ENCODE measurements at places on chromosomes 6 and 20.

- peak; percentile 59 for DNase-seq
Measured at GRCh38 chr6:35727231-35727934, 9.4 kb upstream of the ARMC12 start.

DNA sequence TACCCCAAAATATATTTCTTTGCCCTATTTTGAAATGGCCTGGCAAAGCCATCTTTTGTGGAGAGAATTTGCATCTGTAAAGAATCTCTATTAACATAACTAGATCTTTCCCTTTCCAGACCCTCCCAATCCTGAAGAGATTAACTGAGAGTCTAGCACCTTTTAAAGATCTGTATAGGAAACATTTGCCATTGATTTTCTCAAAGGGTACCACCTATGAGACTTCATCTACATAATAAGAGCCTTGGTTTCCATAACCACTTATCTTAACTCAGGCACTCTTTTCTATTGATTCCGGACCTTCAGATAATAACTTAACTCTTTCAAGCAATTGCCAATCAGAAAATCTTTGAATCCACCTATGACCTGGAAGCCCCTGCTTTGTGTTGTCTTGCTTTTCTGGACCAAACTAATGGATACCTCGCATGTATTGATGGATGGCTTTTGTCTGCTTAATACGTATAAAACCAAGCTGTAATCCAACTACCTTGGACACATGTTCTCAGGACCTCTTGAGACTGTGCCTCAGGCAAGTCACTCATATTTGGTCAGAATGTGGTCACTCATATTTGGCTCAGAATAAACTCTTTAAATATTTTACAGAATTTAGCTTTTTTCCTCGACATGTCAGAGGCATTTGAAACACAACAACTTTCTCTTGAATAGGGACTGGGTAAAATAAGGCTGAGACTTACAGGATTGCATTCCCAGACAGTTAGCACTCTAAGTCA lies 31.4 kb downstream of the SLC22A2 start:
- DNase-seq: no peak

DNA sequence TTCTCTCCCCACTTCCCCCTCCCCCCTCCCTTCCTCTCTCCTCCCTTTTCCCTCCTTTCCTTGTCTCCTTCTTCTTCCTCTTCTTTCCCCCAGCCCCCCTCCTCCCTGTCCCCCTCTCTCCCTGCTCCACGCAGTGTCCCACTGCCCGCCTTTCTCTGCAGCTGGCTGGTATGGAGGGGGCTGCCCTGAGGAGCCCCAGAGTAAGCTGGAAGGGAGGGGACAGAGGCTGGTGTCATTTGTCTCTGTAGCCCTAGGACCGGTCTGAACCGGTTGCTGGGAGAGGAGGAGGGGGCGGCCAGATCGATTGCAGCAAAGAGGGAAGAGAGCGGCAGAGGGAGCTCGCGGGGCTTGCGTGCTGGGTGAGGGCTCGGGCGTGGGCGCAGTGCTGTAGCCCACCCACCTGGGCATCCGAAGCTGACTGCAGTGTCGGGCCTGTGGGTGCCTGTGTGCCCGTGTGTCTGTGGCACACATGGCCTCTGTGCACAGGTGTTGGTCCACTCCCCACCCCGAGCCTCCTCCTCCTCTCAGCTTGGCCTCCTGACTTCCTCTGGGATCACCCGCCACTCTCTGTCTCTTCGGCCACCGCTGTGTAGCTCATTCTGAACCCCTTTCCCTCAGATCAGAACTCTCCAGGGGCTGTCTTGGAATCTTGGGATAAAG lies 50.6 kb downstream of the SRC start:
- no peak for DNase-seq

- DNase-seq: peak; percentile 9
Measured at GRCh38 chr6:159252955-159253508, 83.8 kb downstream of the FNDC1 start.

DNA sequence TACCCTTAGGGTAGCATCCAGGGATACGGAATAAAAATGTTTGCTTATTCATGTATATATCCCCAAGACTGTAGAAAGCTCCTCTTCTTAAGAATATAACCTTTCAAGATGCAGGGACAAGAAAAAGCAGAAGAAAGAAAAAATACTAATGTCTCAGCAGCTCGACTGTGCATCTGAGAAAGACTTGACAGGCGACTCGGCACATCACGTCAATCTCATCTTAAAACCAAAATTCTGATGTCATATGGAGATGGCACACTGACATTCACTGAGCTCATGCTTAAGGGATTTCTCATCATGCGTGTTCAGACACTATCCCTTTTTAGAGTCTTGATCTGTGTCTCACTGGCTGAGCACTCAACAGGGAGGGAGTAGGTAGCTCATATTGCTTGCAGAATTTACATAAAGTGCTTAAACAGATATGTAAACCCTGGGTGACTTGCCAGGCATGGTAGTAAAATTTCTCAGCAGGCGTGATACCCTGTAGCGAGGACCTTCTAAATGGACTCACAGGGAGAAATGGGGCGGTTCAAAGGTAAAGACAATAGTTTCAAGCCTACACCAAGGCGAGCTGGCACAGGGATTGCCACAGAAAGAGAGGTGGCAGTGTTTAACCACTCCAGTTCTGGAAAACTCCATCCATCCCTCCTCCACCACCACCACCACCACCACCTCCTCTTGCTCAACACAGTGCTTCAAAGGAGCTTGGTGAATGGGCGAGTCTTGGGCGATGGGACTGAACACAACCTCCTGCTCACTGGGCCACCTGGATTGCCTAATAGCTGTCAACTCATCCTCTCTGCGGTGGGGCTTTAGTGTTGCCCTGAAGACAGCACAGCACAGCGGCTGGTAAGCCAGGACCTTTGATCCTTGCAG lies 330.5 kb downstream of the TFAP2A start:
- no peak for DNase-seq

- no peak for DNase-seq
Measured at GRCh38 chr6:134267917-134268361, 50.0 kb downstream of the SGK1 start.

DNA sequence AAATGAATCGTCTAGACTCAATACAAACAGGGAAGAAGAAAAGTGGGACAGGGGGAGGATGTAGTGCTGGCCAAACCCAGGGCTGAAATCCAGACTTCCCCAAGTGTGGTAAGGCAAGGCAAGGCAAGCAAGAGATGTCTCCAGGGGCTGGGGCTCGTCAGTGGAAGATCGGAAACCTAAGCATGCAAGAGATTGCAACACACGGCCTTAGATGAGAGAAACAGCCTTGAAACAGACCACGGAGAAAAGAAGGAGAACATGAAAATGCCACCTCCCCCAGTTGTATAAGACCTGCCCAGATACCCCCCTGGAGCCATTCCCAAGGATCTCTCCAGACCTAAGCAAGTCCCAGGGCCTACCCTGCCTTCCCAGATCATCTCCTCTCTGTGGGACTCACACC lies 20.0 kb downstream of the VEGFA start:
- DNase-seq: no peak

DNA sequence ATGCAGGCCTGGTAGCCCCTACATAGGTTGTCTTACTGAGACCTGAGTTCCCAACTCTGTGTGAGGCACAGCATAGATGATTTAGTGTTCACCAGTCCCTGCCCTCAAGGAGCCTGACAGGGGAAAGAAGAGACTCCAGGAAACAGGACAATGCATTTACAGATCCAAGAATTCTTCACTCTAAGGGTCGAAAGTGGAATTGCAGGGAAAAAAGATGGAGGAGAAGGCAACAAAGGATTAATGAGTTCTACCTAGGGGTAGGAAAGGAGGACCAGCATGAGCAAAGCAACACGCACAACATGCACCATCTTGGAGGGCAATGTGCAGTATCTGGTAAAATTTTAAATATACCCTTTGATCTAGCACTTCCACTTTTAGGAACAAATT lies 5.9 kb downstream of the SPAG4 start:
- DNase-seq: no peak

- DNase-seq: no peak
Measured at GRCh38 chr6:143283887-143284645, 166.4 kb downstream of the ADAT2 start.

DNA sequence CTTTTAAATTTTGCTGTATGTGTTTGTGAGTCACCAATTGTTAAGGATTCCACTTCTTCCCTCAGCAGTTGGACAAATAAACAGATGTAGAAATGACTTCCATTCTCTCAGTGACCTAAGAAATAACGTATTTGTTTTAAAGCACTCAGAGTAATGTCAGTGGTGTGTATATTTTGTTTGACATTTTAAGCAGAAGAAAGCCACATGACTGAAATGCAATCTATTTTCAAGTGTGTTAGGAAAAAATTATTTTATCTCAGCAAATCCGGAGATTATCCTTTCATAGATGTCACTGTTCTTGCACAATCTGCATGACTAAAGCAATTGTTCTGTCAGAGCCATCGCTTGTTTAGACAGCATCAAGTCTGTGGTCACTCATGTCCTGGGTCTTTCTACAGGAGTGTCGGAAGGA lies 77.1 kb downstream of the JAG1 start:
- no peak for DNase-seq

DNA sequence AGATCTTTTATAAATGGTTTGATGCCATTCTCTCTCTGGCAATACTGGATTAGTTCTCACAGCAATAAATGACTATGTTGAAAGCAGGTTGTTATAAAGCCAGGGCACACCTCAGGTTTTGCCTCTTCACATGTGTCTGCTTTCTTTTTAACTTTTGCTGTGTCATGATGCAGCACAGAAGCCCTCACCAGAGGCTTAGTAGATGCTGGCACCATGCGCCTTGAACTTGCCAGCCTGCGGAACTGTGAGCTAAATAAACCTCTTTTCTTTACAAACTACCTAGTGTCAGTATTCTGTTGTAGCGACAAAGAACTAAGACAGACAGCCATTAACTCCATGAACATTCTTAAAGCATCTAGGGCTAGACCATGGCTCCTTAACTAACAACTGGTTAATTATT lies 15.3 kb upstream of the GPR63 start:
- DNase-seq: no peak

DNA sequence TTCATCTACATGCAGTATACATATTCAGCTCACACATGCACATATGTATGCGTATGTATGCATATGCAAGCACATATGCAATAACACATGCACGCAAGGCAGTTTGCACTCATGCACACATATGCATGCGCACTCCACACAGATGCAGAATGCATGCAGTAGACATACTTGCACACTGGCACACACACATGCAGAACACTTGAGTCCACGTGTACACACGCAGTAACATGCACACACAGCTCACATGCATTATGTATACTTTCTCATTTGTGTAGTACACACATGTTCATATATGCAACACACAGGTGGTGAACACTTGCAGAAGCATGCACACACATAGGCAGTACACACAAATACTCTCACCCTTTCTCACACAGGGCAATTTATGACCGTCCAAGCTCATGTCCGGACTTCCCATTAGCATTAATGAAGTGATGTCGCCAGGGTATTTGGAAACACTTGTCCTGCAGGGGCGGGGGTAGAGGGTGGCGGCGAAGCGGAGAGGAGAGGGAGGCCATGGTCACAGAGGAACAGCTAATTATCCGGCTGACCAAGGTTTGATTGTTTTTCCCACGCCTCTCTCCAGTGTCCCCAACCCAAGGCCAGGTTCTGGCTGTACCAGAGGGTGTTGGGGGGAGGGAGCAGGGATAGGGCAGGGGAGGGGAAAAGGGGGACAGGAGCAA lies 91.3 kb downstream of the VEGFA start:
- DNase-seq: no peak

DNA sequence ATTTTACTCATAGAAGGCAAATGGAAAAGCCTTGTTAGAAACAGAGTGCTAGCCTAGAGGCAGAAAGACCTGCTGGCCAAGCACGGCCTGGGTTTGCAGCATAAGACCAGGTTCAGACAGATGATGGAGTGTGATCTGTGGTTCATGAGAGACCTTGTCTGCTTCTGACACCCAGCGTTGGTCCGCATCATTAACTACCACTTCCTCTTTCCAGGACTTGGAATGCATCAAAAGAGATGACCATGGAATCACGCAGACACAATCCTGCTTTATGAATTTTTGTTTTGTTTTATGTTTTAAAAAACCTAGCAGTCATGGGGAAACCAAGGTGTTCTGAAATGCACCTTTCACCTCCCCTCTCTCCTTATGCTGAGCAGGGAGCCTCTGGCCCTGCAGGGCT lies 76.8 kb upstream of the SYNDIG1 start:
- DNase-seq: no peak

- no peak for DNase-seq
Measured at GRCh38 chr6:75147512-75147911, 58.3 kb downstream of the COL12A1 start.

GRCh38 chr6:133891927-133892812 lies 3.3 kb downstream of the TCF21 start:
- DNase-seq: no peak

Data from stimulated activated CD4-positive, alpha-beta T cell treated with anti-CD3 and anti-CD28 coated beads, Interleukin-15, amount 100 ng/mL, for 24 hours (primary cell).